ENCODE measurements at places on chromosomes 2 and 18.

DNA sequence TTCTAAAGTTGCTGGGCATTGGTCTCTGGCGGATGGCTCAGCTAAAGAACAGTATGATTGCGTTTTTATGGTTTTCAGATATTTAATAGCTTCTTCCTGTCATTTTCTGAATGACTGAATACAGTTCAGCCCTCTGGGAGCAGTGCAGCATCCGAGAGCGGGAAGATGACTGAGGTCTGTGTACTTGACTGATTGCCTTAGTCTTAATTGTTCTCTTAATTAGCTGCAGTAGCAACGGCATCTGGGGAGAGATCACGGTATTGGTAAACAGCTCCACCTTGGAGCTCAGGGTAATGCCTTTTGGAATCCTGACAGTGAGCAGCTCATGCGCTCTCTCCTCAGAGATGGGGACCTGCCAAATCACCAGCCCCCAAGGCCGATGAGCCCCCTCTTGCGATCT, 481.4 kb upstream of the SPRED2 start:
- DNase-seq: no peak

DNA sequence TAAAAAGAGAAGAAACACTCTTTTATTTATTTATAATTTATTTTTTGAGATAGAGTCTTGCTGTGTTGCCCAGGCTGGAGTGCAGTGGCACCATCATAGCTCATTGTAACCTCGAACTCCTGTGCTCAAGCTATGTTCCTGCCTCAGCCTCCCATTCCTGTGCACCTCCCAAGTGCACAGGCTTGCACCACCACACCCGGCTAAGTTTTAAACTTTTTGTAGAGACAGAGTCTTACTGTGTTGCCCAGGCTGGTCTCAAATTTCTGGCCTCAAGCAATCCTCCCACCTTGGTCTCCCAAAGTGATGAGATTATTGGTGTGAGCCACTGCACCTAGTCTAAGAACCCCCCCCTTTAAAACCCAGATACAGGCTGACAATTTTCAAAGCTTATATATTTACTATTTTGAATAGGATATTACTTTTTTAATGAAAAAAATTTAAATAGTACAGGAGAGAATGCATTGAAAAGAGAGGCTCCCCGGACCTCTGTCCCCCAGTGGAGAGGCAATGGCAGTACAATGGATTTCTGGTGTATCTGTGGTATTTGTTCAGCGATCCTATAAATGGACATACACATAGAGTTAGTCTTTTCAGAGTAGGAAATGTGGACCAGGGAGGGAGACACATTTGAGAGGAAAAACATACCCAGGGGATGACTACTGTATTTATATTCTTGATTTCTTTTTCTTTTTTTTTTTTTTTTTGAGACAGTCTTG, 48.1 kb upstream of the CNOT11 start:
- no peak for DNase-seq

- no peak for DNase-seq
Measured at GRCh38 chr2:205128726-205129125, 553.6 kb upstream of the NRP2 start.

- DNase-seq: peak; percentile 12
Measured at GRCh38 chr2:195543902-195544894, 112.8 kb upstream of the SLC39A10 start.

DNA sequence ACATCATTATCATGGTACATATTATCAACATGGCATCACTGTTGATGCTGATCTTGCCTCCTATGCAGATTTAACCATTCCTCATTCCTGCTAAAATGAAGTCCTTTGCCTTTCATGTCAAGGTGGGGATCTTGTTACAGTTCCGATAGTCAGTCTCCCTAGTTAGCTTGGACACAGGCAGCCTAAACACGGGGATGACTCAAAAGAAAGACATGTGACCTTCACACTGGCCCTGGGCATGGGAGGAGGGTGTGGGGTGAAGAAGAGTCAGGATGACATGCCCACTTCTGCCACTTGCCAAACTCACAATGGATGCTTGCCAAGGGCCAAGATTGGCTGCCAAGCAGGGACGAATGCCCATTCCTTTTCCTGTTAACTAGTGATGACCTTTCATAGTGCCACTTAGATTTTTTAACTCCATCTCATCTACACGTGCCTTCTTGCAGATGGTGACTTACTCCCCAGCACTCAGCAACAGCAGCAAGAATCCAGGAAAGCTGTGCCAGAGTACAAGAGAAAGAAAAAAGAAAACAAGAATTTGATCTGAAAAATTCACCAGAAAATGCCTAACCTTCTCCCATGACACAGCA, 13.9 kb upstream of the SLC1A4 start:
- no peak for DNase-seq

DNA sequence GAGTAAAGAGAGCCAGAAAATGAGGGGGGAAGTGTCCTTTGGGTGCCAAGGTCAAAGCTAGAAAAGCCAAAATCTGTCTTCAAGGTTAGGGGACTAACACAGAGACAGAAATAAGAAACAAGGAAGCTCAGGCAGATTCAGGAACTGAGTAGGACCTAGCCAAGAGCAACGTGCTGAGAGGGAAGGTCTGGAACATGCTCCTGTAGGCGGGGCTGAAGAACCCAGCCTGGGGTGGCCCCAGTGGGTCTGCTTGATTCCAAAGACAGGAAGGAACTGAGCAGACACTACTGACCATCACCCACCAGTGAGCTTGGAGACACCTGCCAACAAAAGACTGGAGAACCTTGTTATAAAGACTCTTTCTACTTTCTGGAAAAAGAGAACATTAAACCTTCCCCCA, 105.1 kb downstream of the SP3 start:
- no peak for DNase-seq

- no peak for DNase-seq
Measured at GRCh38 chr2:50355891-50356290, 676.0 kb downstream of the NRXN1 start.

DNA sequence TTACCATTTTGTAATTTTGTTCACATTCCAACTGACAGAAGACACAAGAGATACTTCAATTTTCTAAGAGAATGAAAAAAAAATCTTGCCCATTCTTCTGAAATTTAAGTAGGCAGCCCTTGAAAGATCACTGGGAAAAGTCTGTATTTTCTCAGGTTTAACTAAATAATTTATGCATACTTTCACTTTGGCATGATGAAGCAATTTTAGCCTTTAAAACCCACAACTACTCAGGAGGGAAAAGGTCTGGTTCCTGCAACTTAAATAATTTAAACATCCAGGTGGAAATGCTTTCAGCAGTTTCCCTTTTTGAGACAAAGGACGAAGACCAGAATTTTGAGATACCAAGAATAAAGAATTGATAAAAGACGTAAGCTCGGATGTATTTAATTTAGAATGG, 61.4 kb downstream of the ZEB2 start:
- no peak for DNase-seq

DNA sequence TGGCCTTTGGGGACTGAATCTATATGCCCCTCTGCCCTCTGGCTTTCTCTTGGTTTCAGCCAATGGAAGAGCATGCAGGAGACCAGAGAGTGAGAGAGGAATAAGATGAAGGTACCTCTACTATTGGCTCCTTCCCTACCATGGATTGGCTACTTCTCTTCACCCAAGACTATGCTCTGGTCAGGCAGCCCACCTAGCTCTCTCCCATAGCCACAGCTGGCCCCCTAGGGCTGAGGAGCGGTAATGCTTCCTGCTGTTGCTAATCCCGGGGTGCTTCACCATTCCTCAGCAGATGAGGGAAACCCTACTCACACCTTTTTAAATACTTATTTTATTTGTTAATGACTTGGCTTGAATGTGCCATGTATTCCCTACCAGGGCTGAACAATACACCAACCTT, 142.4 kb downstream of the MREG start:
- DNase-seq: no peak

DNA sequence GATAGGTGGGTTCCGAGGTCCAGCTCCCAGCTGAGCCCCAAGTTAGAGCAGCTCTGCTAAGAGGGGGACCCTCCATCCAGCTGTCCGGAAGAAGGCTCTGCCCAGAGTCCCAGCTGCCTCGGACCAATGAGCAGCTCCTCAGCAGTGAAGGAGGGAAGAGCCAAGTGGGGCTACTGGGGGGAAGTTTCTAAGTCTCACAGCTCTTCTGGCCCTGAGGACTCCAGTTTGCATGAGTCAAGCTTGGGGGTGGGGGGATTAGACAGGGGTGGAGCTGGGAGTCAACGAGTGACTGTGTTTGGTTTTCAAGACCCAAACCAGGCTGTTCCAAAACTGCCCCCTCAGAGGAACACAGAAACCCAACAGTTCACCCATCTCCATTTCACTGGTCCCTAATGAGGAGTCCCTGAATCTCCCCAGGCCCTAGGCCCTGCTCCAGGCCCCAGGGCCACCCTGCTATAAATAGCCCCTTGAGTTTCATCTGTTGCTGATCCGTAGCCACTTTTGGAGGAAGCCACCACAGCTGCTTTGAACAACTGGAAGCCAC, 100.9 kb downstream of the TNS1 start:
- no peak for DNase-seq

- DNase-seq: no peak
Measured at GRCh38 chr2:65053199-65053598, 3.0 kb upstream of the CEP68 start.

GRCh38 chr2:111053825-111054515, 66.7 kb upstream of the BCL2L11 start:
- no peak for DNase-seq

DNA sequence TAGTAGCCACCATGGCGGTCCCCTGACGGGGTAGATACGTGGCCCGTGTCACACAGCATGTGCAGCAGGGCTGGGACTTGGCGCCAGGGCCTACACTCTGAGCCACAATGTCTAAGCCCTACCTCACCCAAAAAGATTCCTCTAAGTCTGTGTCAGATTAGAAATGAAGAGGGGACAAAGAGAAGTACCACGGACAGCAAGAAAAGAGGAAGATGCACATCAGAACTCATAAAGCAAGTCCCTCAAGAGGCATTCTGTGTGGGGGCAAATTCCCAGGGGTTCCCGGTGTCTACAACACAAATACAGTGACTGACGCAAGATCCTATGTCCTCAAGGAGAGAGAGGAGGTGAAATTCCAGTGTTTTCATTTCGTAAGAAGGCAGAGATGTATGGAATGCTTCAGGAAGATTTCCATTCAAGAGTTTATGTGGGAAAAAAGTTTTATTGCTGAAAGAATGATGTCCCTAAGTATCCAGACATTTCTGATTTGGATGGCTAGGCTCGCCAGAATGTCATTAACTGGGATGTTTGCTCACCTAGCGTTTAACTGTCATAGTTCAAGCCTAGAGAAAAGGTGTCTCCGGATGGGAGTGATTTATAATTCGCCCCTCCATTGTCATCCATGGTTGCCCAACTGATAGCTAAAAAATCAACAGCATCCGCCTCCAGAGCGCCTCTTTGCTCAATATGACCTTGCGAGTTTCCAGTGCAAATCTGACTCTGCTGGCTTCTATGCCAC, 75.6 kb upstream of the CHMP1B start:
- DNase-seq: no peak

- no peak for DNase-seq
Measured at GRCh38 chr18:8844721-8845148, 139.4 kb downstream of the MTCL1 start.

DNA sequence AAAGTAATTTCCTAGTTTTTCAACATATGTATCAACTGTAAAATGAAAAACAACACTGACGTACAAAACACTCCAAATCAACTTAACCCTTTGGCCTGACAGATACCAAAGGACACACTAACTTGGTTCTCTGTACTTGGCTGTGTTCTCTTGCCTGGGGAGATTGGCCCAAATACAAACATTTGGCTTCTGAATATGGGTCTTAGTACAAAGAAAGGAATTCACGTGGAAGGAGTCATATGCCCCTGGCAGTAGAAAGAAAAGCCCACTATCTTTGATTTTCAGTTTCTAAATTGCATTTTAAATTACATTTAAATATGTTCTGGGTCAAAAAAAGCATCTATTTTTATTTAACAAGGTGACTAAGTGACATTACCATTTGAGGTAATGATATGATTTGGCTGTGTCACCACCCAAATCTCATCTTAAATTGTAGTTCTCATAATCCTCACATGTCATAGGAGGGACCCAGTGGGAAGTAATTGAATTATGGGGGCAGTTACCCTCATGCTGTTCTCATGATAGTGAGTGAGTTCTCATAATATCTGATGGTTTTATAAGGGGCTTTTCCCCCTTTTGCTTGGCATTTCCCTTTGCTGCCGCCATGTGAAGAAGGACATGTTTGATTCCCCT, 153.6 kb upstream of the CCDC195 start:
- DNase-seq: no peak

- DNase-seq: no peak
Measured at GRCh38 chr2:54615832-54616534, 107.5 kb upstream of the EML6 start.

GRCh38 chr2:84201158-84201557, 257.9 kb downstream of the SUCLG1 start:
- no peak for DNase-seq

GRCh38 chr2:562391-563364, 114.5 kb downstream of the TMEM18 start:
- DNase-seq: no peak

GRCh38 chr2:38427936-38428335, 50.9 kb upstream of the ATL2 start:
- no peak for DNase-seq

DNA sequence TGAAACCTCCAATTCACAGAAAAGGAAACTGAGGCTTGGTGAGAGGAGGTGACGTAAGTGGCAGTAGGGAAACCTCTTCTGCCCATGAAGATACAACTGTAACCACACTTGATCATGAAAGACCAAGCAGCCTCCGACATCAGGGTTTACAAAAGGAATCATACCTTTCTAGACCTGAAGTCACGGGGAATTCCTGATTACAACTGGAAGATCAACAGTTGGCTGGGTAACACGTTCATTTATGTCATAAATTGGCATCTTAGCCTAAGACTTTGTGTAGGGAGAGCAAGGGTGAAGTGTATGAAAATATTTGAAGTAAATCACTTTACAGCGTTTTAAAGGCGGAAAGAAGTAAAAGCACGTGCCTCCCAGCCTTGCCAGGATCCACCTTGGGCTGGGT, 922 bp downstream of the HS1BP3 start:
- no peak for DNase-seq

GRCh38 chr2:181787310-181788048, 104.1 kb upstream of the ITPRID2 start:
- no peak for DNase-seq

DNA sequence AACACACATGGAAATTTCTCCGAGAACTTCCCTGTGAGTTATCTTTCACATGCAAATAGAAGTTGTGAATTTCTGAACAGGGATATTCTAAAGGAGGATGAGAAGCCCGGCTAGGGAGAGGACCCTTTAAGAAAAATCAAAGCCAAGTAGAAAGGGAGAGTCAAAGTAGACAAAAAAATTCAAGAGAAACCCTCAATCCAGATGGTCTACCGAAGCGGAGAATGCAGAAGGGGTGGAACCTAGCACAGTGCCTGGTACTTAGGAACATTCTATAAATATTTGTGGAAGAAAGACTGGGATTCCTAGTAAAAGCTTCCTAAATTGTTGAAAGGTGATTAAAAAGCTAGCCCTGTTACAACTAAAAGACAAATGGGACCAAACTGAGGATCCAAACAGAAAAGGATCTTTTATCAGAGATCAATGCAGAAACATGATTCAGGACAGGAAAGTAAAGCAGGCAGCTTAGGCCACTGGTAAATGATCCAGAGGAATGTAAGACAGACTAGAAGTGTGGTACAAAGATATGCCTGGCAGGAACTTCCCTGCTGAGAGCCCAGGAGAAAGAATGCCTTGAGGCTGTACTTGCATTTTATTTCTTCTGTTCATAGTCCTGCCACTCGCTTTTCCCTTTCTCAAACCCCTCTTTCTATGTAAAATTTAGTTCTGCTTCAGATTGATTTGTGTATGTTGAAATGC, 19.5 kb upstream of the GLS start:
- DNase-seq: no peak

- no peak for DNase-seq
Measured at GRCh38 chr18:12254136-12254819, at the start of gene CIDEA. Gene CIDEA, plus strand, starts transcription at chr18:12254361. Its CDS starts 23 bp downstream, at chr18:12254384.

- DNase-seq: no peak
Measured at GRCh38 chr2:199798831-199799580, 52.0 kb downstream of the FTCDNL1 start.

Data from stimulated activated naive CD4-positive, alpha-beta T cell treated with Interleukin-2 at 50 U/mL for 16 hours (primary cell).